Lower leg skin (tissue), 4 donors: ENCODE measurements at places on chromosomes 6 and 20.

DNA sequence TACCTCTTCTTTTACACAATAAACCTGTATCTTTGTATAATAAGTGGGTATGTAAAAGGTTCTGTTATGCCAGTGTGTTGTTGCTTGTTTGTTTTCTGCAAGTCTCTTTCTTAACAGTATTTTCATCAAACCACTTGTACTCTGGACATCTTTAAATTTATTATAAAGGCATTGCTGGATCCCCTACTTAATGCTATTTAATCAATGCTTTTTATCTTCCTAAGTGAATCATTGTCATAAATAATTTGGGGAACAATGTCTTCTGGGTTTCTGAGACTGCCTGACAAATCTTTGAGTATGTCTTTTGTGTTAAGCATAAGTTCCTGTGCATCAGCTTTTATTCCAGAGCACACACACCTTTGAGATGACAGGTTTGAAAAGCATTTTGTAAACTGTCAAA lies 64.7 kb downstream of the ITCH start:
- DNase-seq, result no peak

DNA sequence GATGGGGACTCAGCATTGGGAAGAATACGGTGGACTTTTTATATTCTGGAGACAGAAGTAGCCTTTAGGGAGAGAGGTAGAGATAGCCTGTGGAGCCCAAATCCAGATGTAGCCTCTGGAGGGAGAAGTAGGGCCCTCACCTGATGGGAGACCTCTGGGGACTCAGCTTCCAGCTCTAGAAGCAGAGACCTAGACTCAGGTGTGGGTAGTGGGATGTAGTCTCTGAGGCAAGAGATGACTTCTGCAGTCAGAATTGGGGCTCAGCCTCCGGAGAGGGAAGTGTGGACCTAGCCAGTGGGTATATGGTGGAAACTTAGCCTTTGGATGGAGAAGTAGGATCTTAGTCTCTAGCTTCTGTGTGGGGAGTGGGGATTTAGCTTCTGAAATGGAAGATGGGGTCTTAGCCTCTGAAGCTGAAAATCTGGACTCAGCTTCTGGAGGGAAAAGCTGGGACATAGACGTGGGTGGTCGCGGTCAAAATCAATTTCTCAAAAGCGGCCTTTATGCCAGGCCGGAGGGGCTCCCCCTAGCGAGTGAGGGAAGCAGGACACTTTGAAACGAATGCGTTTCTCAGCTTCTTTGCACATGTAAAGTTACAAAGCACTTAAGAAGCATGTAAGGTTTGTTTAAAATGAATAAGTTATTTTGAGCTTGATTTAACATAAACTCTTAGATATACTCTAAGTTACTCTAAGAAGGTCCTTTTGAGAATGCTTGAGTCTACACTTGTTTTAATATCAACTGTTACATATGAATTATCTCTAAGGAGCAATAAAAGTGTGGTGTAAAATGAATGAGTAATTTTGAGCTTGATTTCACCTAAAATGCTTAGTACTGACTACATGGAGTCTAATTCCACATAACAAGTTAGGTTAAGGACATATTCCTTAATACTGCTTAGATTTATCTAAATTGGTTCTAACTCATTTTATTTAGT lies 12.9 kb upstream of the ZNF343 start:
- DNase-seq, result no peak

GRCh38 chr6:2230659-2231277 lies 14.6 kb downstream of the GMDS start:
- DNase-seq, result no peak

DNA sequence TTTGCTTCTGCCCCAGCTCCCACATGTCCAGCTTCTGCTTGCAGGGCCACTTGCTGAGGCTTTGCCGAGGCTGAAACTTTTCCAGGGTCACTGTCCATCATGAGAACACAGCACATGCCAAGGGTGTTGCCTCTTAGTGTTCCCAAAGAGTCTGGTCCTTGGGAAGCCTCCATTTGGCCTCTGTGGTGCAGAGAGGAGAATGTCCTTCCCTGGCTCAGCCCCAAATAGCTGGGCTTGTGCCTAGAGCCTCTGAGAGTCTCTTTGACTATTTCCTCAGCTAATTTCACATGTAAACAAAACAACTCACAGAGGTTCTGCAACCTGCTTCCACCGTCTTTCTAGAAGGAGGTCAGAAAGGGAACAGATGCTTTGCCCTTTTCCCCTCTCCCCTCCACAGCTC lies 40.4 kb upstream of the RAB23 start:
- peak; percentile 92 for DNase-seq

DNA sequence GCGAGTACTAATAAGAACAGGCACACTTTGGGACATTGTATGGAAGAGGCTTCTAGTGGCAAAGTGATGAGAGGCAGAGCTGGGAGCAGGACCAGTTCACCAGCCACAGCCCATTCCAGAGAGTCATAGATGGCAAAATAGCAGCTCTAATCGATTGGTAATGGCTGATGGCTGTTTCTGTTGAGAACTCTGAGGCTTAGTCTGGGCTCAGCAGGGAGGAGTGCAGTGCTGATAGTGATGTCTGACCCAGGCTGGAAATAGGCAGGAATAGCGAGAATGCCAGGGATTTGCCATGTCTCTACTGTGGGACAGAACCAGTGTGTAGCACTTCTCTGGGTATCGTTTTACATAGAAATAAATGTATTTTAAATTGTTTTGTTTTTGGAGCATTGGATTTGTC lies 620.0 kb upstream of the FLRT3 start:
- no peak for DNase-seq

- no peak for DNase-seq
These were observed 24.2 kb upstream of the SIRPA start for GRCh38 chr20:1870792-1871550.

DNA sequence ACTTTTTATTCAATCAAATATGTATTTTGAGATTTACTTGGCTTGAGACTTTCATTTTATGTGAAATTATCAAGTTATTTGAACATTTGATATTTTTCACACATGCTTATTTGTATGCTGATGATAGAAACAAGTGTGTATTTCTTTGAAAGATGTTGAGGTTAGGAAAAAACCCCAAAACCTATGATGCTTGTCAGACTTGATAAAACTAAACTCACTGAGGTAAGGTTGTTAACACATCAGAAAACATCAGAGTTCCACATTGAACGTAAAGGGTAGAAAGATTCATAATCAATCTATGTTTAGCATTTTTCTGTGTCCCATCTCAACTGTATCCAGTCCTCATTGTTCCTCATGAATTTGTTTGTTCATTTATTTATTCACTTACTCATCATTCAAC lies 12.2 kb downstream of the SF3B5 start:
- DNase-seq, result no peak

DNA sequence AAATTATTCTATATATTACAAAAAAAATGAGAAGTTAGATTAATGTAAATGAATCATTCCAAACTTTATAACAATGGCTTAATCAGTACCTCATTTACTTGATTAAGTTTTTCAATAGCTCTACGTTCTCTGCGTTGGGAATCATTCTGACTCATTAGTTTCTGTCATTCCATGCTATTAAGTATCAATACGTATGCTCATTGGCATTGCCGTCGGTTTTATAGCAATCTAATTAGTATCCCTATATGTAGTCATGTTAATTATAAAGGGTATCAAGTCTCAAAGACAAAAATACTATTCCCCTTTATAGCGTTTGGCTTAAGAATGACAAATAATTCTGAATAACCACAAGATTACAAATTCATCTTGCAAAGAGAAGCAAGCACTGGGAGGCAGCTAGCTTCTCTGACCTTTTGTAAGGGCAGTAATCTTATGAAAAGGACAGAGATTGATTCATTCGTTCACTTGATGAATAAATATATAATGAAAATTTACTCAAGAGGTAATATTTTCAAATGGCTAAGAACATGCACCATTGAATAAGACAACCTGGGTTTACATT lies 41.8 kb downstream of the OLIG3 start:
- no peak for DNase-seq

- no peak for DNase-seq
These were observed 11.0 kb upstream of the KHDC1L start for GRCh38 chr6:73236144-73236750.

- DNase-seq, result no peak
These were observed at the start of gene OCSTAMP for GRCh38 chr20:46550461-46550860. TSS of gene OCSTAMP (minus strand) at chr20:46550654. CDS start at chr20:46550560, 94 bp downstream.

DNA sequence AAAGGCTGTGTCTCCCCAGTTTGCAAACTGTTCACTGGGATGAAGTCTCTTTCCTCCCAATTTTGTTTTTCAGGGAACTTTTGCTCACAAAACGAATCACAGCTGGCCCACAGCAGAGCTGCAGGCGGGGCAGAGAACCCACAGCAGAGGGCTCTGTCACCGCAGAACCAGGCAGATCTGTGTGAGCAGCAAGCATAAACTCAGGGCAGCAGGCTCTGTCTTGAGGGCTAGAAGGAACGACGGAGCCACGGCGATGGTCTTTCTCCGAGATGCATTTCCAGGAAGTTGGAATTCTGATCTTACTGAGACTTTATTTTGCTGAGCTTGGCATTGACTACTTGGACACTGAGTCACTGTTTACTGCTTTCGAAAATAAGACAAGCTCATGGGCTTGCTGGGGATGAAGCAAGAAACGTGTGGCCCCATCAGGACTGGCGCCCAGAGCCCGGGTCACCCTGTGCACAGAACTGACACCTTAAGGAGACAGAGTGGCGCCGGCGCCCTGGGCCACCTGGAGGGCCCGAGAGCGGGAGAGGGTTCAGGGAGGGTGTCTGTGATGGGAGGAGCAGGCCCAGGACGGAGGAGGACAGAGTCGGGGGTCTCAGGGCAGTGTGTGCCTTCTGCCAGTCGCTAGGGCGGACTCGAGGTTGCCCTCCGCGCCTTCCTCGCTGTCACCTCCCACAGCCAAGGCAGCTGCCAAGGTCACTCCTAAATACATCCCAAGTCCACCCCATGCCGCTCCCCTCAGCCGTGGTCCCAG lies 106.3 kb upstream of the NXT1 start:
- DNase-seq, result peak; percentile 85

DNA sequence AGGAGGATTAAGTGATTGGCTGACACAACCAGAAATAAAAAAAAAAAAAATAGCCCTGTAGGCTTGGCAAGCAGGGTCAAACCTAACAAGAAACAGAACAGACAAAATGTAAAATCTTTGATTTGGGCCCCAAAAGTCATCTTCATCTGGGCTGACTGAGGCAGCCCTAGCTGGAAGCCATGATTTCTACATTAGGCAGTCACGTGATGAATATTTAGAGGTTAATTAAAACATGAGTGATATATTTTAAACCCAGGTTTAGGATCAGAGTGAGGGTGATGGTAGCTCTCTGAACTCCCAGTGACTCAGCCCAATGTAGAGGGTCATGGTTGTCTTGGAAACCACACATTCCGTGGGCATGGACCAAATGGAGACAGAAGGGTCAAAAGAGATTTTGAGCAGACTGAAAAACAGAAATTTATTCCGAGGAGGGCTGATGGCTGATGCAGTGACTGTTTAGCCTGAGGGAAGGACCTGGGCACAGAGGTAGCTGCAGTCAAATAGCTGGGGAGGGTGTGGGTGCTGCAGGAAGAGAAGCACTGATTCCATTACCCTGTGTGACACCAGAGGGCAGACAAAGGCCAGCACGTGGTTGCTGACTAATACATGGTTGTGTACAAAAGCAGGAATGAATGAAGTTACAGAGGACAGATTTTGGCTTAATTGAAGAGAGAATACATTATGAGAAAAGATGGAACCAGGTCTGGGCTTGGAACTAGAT lies 573.1 kb upstream of the CHD6 start:
- no peak for DNase-seq

DNA sequence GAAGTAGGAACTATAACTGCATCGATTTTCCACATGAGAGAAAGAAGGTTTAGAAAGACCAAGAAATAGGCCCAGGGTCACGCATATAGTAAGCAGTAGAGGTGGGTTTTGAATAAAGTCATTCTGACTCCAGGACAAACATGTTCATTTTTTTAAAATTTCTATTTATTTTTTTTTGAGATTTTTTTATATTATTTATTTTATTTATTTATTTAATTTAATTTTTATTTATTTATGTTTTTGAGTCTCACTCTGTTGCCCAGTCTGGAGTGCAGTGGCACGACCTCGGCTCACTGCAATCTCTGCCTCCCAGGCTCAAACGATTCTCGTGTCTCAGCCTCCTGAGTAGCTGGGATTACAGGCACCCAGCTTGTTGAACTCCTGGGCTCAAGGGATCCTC lies 13.2 kb upstream of the SEC63 start:
- no peak for DNase-seq

GRCh38 chr6:48736501-48737206 lies 625.7 kb upstream of the PTCHD4 start:
- no peak for DNase-seq

DNA sequence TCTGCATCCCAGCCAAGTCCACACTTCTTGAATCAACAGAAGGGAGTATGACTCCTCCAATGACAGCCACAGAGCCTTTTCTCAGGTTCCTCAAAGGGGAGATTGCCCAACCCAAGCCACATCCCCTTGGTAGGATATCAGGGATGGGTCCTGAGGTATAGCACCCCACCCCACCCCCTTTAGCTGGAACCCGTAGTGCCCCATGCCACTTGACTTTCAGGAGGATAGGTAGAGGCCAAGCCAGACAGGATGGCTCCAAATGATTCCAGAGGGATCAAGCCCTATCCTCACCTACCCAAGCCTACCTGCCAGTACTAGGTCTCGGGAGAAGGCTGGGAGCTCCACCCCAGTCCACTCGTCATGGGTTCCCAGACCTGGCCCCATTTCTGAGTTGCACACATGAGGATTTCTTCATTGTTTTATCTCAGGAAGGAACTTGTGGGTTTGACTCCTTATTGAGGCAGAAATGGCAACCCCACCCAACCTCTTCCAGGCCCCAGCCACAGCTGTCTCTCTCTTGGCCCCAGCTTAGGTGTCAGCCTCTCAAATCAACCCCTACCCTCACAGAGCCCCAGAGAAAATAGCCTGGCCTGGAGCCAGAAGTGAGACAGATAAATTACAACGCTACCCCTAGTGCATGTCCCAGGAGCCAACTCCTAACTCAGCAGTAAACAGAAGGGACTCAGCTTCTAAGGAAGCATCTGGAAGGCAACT lies 3.6 kb downstream of the CCND3 start:
- no peak for DNase-seq

DNA sequence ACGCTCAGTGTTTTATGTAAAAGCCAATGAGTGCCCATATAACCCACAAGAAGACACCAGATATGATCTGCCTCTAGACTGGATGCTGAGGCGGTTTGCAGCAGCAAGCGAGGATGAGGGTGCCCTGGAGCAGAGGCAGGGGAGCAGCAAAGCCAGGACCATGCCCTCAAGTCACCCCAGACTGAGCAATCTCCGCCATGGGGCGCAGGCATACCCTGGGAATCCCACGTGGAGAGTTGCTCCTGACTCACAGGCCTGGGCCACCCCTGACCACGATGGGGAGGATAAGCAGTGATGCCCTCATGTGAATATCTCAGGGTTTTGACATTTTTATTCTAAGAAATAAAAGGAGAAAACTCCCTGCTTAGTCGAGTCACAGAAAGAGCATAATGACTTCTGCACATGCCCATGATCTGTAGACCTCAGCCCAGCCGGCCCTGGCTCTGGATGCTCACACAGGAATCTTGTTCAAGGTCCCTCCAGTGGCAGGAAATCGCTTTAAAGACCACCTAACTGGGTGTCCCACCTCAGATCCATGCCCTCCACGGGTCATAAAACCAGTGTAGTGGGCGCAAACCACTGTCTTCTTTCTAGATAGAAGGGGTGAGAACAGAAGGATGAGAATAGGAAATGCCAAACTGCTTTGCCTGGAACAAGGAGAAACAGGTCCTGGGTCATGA lies 138.3 kb upstream of the SNX9 start:
- peak; percentile 63 for DNase-seq

GRCh38 chr20:20806121-20807095 lies 94.0 kb upstream of the RALGAPA2 start:
- no peak for DNase-seq

- DNase-seq, result no peak
These were observed 139.0 kb downstream of the MAP3K4 start for GRCh38 chr6:161130541-161130940.
